ENCODE measurements at places on chromosomes 11 and 22. TPM values are rescaled to one million over a fixed set of nuclear protein-coding genes. Genes with fewer than 3 reads are reported as not detected.

DNA sequence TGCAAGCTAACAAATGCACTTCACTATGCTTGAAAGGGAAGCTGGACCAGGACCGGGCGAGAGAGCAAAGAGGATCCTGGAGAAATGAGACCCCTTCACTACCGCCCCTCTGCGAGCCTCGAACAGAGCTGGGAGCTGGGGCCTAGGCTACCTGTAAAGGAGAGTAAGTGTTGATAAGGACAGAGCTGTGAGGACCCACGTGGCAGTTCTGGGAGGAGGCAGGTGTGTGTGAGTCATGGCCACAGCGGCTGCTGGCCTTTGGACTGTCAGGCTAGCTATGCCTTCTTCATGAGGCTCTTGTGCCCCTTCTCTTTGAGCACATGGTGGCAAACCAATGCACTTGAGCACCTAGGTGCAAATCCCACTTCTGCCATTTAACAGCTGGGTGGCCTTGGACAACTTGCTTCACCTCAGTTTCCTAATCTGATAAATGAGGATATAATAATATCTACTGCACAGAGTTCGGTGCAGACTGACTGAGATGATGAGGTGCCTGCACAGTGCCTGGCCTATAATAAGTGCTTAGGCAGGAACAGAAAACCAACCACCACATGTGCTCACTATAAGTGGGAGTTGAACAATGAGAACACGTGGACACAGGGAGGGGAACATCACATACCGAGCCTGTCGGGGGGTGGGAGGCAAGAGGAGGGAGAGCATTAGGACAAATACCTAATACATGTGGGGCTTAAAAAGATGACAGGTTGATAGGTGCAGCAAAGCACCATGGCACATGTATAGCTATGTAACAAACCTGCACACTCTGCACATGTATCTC, 35.3 kb upstream of the KCNJ11 start:
- no peak for DNase-seq

DNA sequence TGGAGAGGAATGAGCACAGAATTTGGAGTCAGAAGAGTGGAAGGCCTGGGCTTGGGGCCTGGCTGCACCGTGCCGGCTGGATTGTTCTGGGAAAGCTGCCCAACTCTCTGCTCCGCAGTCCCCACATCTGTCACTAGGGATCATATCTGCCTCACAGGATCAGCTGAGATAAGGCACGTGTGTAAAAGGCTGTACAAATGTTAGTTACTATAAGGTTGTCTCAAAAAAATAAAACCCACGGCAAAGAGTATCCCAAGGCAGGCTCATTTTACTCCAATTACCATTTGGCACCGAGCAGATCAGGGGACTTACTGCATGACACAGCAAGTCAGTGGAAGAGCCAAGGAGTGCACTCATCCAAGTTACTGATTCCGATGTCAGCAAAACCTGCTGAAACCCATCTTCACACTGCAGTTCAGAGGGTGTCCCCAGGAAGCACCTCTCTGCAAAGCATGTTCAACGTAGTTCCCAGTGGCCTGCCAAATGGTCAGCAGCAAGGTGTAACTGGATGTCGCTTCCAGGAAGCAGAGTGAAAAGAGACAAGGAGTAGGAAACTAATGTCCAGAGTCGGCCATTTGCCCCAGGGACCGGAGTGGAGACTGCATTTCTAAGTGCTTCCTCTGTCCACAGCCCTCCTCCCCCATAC, 18.1 kb upstream of the MRTFA start:
- peak; percentile 91 for DNase-seq

DNA sequence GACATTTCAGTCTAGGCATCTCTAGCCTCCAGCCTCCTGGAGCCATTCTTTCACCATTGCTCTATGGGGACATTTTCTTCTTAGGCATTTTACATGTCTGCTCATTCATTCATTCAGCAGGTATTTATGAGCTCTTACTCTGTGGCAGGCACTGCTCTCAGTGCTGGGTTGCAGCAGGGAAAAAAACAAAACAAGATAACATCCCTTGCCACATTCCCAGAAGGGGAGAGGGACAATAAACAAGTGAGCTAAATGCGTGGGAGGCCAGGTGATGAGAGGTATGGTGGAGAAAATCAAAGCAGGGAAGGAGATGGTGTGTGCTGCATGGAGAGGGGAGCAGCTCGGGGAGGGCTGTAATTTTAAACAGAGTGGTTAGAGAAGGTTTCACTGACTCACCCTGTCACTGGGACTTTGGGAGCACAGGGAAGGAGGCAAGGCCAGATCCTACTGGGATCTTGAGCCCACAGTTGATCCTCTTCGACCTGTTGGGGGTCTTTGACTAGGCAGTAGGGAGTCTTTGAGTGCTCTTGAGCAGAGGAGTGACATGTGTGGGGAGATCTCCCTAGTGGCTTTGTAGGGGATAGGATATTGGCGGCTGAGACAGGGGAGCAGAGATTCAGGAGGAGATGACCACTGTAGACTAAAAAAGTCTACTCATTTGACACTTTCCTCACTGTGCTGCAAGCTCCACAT, 17.0 kb downstream of the MICAL2 start:
- no peak for DNase-seq

- DNase-seq = no peak
Observed at GRCh38 chr11:2303627-2304505, 2.1 kb downstream of the TSPAN32 start.

DNA sequence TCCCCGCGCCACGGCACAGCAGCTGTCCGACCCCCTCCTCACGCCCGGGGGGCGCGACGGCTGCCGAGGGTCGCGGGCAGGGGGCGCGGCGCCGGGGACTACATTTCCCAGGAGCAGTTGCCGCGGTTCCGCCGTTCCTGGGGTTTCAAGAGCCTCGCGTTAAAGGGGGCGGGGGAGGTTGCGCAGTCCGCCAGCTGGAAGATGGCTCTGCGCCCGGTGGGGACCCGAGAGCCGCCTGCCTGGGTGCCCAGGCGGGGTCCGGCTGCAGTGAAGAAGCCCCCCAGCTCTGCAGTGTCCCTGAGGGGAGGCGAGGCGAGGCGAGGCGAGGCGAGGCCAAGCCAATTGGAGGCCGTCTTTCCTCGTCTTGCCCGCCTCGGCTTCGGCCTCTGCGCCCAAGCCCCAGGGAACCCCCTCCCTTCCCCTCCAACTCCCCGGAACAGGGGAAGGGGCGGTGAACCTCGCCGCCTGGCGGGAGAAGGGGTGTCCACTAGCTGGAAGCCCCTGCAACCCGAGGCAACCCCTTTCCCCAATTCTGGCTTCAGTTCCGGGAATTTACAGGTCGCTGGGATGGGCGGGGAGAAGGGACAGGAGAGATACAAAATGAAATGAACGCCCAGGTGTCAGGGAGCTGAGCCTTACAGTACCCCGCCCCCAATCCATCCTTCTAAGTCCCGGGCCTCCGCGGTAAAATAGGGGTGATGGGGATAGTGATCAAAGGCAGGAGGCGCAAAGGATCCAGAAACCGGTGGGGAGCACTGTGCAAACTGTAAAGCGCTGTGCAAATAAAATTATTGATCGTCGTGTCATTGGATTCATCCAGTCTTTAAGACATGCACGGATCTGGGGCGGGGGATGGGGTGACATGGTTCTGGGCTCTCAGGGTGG, 5.2 kb upstream of the GCAT start:
- peak; percentile 71 for DNase-seq

DNA sequence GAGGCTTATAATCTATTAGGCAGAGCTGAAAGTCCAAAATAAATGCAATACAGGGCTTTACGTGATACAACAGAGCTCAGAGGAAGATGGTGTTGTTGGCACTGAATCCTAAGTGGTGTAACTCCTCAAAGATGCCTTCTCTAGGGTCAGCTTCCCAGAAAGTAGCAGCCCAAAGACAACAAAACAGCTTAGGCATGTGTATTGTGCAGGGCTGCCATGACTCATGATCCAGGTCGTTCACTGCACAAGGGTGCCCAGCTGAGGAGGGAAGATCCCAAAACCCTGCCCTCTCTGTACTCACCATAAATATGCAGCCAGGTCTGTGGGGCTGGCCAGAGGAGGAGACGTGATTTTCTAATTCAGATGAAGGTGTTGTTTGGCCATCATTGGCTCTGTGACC, 59.4 kb upstream of the NNMT start:
- DNase-seq = no peak

The TSPAN32 gene
- total RNA-seq = 1.7 TPM

The CENPM gene
- not detected for total RNA-seq

The APOBEC3C gene
- total RNA-seq = 4.6 TPM

Data from umbilical cord (tissue), 2 donors.